Left hindlimb (tissue), 1 donor: ENCODE measurements at places on chromosomes 4 and X.

GRCh38 chr4:12573716-12574115 is 910.4 kb downstream of the RAB28 start:
- no peak for DNase-seq

- no peak for DNase-seq
These were observed 172.0 kb downstream of the FSTL5 start for GRCh38 chr4:161991811-161992210.

- DNase-seq = peak; percentile 69
These were observed 196.0 kb upstream of the PSAPL1 start for GRCh38 chr4:7630568-7631287.

GRCh38 chr4:189787216-189788031 is 153.2 kb upstream of the FRG1 start:
- DNase-seq = no peak

DNA sequence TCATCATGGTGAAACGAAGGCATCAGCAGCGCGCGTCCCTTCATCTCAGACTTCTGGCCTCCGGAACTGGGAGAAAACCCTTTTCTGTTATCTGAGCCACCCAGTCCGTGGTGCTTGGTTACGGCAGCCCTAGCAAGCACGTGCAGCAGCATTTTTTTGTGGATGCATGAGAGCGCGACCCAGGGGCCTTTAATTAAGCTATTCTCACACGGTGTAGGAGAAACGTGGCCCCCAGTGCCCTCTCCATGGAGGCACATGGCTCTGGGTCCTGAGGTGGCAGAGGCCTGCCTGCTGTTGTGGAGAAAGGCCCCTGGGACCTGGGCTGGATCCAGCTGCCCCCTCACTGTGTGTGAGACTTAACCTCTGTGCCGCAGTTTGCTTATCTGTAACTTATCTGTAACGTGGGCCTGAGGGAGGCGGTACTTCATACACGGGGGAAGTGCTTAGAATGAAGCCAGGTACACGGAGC is 9.5 kb downstream of the CLCN4 start:
- DNase-seq = no peak

DNA sequence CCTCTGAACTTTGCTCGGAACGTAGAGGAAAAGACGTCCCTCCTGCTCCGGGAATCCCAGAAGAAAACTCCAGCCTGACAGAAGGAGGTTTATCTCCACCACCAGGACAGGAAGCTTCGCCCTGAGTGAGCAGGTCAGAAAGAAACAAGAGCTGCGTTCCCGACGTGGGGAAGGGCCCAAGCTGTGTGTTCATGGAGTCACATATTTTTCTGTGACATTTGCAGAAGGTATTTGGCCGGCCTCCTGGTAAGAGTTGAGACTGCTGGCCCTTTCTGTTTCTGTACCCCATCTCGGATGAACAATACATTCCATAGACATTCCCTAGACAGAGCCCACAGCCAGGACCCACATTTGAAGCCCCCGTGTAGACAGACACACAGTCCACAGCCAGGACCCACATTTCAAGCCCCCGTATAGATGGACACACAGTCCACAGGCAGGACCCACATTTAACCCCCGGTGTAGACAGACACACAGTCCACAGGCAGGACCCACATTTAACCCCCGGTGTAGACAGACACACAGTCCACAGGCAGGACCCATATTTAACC is 230.8 kb downstream of the SHOX start:
- no peak for DNase-seq
